ENCODE measurements at places on chromosomes 4 and X.
A peak's percentile ranks its signal among the peaks of the same experiment; 100 is the strongest.

DNA sequence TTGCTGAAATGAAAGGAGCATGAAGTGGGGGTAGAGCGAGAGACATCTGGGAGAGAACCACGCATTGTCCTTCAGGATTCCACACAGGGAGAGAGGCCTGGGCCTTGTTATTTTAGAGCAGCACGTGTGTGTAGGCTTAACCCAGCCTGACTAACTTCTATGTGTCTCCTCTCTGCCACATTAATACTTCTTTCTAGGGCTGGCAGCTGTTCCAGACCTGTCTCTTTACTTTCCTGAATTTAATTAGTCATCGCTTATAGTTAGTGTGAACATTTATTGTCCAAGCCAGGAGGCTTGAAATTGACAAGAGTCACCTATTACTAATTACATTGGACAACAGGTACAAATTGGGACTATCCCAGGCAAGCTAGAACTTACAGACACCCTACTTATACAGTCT lies 51.3 kb downstream of the SMAD1 start:
- peak; percentile 20 for DNase-seq

- DNase-seq, result no peak
These were observed 103.5 kb downstream of the IRF2 start for GRCh38 chr4:184370711-184371389.

- DNase-seq, result peak; percentile 65
These were observed 23.8 kb upstream of the HPSE start for GRCh38 chr4:83358410-83358809.

DNA sequence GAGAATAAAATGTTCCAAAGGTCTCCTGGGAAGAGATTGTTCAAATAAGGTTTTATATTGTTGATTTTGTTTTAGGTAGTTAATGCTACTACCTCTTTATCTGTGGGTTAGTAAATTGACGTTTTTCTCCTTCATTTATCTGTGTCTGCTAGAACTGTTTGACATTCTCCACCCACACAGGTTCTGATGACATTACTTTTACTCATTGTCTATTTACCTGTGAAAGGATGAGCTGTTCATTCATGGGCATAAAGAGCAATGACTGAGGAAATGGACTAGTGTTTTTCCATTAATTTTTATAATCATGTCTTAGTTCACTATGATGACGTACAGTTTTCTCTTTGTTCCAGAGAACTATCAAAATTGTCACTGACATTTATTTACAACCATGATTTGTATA lies 75.6 kb downstream of the CPE start:
- DNase-seq, result no peak

DNA sequence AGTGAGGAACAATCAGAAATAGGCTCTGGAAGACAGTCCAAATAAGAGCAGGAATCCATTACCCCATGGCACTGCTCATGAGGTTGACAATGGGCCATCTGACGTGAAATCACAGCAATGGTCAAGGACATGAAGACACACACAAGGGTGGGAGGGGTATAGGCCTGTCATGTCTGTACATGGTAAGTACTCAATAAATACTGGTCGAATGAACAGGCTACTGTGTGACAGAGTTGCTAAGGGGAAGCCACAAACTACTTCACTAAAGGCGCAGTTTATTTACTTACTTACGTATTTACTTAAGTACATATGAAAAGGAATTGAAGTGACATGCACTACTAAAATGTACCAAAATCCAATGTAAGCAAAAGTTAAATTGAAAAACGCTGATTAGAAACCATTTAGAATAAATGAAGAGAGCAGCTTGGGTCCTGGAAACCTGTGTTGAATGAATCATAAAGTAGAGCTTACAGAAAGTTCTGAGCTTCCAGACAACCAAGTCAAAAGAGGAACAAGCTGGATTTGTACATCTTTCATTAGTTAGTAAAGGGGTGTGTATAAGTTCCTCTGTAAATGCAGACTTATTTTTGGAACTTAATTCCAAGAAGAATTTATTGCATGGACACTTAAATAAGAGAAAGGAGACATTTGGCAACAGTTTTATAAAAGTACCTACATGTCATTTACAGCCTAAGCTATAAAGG lies 32.7 kb downstream of the ALPK1 start:
- no peak for DNase-seq

DNA sequence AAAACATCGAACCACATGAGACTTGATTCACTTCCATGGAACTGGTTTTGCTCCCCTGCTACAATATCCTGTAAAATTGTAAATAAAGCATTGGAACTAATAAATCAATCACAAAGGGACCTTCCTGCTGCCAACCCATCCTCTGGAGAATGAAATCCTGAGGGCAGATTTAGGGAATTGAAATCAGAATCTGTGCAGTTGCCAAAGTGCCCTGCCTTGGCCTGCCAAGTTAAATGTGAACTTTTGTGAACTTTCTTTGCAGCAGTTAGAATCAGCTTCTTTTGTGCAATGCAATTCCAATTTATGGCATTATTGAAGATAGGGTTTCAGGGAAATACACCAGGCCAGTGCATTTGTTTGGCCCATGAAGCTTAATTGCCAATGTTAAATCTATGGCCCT lies 263.1 kb downstream of the PTTG2 start:
- no peak for DNase-seq

DNA sequence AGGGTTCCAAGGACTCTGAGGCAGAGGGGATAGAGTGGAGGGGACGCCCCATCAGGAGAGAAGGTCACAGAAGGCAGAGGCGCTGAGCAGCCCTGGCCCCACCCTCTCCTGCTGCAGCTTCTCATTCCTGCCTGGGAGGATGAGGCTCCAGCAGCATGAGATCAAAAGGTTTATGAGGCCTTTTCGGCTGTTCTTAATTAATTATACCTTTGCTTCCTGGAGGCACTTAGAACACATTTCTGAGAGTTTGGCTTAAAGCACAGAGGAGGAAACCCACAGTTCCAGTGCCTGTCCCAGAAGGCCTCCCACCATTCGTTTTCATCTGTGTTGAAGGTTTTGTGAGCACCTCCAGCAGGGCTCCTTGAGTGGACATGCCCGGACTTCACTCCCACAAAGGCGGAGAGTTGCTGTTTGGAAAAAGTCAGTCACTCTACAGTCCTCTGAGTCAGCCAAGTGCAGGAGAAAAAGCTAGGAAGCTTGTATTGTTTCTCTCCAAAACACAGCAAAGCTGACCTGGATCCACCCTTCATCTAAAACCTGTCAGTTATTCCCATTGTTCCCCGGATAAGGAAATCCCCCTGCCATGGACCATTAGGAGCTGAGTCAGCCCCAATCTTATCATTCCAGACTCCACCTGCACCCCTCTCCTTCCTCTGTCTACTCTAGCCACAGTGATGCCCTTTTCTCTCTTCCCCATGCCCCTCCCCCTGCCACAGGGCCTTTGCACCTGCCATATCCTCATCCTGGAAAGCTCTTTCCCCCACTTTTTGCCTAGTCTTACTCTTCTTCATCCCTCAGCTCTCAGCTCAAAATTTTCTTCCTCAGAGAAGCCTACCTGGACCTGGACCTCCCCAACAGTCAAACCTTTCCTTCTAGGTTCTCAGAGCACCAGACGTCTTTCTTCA lies 276.8 kb downstream of the FBXW7 start:
- DNase-seq, result peak; percentile 84

DNA sequence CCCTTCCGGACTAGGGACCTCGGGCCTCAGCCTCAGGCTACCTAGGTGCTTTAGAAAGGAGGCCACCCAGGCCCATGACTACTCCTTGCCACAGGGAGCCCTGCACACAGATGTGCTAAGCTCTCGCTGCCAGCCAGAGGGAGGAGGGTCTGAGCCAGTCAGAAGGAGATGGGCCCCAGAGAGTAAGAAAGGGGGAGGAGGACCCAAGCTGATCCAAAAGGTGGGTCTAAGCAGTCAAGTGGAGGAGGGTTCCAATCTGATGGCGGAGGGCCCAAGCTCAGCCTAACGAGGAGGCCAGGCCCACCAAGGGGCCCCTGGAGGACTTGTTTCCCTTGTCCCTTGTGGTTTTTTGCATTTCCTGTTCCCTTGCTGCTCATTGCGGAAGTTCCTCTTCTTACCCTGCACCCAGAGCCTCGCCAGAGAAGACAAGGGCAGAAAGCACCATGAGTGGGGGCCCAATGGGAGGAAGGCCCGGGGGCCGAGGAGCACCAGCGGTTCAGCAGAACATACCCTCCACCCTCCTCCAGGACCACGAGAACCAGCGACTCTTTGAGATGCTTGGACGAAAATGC lies at the start of gene WAS:
Gene WAS, plus strand, starts transcription at position 389 of the 572 bp plus-strand sequence. Its CDS starts 55 bp downstream, at position 444.
- DNase-seq, result no peak

- no peak for DNase-seq
These were observed 45.9 kb downstream of the TSC22D3 start for GRCh38 chrX:107729558-107730297.

DNA sequence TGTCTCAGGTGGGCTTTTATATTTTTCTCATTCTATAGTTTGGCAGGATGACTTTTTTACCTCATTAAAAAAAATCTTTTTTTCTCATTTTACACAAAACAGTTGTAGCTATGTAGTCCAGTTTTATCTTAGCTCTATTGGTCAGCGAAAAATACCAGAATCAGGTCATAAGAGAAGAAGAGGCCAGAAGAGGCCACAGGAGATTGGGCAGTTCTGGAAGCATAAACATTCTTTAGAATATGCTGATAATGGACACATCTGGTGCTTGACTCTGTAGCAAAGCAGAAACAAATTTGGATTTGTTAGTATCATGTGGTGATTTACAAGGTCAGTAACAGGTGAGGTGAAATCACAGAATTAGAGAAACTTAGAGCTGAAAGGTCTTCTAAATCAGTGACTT lies 66.6 kb upstream of the ARHGAP24 start:
- DNase-seq, result no peak
